ENCODE measurements at places on chromosomes 12 and 14.

DNA sequence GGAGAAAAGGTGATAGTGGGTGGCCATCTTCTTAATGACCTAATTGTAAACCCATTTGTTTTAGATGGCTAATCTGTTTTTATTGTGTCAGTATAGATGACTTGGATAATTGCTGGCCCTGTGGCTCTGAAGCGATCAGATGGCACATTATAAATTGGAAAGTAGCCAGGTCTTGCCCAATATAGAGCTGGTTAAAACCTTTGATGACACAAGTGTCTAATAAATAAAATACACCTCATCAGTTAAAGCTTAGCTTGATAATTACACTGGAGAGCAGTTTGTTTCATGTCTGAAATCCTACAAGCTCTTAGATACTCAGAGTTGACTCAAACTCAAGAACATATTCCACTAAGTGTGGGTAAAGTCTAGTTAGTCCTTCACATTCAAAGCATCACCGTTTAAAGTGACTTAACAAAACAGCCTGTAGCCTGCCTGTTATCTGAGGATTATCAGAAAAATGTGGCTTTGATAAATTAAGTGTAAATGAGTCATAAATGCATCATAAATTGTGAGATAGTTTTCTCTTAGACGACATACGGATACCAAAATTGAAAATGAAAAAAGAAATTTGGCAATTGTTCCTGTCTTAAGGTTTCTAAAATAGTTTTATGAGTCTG is 280.9 kb downstream of the LRIG3 start:
- DNase-seq, result no peak

DNA sequence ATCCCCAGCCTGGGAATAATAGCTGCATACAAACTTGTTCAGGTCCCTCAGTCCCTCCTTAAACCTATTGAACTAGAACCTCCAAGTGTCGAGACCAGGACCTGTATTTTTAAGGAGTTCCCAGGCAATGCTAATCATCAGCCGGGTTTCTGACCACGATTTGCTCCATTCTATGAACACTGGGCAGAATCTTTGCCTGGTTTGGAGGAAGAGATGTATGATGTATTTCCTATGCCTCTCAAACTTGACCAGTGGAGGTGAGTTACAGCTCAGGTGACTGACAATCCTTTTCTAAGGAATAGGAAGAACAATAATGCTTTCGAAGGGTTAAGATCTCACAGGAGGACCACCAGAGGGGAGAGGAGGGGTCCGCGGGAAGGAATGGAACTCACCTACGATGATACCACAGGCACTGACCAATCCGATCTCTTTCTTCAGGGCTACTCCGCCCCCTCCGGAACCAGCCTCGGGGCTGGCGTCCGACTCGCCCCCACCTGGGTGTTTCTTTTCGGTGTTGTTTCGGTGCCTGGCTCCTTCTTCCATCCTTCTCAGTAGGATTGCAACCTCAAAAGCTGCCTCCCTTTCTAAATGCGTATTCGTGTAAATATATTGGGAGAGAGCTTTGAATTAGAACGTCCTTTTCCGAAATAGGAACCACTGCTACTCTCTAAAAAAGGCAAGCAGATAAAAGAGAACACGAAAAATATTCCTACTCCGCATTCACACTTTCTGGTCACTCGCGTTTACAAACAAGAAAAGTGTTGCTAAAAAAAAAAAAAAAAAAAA is 895 bp downstream of the SLC7A8 start:
- peak; percentile 26 for DNase-seq

DNA sequence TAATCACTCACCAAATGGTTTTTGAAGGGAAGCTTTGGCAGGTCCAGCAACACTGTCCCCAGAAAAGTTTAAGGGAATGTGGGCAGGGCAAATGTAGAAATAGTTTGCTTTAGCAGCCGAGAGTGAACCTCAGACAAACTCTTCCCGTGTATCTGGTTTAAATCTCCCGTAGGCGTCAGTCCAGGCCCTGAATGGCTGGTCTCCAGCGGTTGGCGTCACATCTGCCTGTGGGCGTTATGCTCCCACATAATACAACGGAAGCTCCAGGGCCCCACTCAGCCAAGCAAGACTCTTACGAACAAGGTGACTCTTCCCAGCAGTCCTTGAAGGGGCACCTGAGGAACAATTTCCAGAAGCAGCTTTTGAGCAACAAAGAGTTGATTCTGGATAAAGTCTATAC is 942 bp downstream of the ZC2HC1C start:
- DNase-seq, result no peak

DNA sequence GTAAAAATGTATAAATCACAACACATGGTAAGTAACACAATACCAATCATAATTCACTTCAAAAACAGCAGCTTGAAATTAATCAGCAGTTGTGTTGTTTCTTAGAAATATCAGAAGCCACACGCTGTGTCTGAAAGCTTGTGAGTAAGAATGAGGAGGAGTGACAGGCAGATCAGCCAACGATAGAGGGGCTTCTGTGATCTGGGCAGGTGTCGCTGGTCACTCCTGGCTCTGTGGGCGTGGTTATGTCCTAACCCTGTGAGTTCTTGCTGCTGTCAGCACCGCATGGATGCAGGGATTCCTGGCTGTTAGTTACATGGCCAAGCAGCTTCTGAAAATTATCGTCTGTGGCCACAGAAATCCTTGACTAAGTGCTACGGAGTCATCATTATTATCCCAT is 123.4 kb downstream of the SLC25A47 start:
- no peak for DNase-seq

DNA sequence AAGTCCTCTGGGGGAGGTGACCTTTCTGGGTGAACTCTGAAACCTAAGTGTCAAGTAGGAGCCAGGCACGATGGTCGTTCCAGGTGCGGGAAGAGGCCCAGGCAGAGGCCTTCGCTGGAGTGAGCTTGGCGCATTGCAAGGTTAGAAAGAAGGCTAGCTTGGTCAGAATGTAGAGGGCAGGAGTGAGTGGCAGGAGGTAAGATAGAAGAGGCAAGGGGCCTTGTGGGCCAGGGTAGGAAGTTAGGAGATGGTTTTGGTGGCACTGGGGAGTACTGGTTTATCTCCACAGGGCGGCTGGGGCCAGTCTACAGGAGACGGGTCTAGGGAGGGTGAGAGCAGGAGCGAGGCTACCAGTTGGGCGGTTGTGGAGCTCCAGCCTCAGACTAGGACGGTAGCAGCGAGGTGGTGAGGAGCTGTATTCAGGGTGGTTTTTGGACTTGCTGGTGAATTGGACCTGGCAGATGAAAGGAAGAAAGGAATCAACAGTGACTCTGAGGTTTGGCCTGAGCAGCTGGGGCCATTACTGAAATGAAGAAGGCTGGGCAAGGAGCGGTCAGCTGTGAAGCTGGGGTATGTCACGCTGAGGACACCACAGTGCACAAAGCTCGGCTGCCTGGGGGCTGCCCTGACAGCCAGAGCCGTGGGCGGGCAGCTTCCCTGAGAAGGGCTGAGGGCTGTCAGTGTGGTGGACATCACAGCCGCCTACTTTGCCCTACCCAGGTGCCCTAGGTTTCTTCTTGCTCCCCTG is 9.0 kb downstream of the MLXIP start:
- no peak for DNase-seq

- no peak for DNase-seq
Observed at GRCh38 chr14:64654901-64655300, 49.3 kb upstream of the PLEKHG3 start.

DNA sequence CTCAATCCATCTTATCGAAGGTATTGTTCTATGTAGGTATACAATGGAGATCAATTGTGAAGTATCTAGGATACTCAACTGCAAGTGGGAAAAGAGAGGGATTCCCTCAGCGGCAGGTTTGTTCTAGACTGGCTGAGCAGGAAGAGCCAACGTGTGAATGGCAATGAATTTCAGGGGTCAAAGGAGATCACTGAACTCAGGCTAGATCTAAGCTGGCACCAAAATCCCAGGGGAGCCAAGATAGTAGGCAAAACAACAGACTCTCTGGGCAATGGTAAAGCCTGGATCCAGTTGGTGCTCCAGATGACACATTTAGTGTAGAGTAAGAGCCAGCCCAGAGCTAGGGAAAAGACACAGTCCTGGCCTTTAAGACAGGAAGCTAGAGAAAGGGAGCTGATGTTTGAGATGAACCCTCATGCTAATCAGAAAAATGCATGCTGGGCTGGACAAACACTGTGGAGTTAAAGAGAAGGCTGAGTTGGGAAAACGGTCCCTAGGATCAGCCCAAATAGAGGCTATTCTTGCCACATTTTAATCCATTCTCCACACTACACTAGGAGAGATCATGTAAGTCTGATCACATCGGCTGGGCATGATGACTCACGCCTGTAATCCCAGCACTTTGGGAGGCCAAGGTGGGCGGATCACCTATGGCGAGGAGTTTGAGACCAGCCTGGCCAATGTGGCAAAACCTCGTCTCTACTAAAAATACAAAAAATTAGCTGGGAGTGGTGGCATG is 45.6 kb downstream of the EFCAB11 start:
- no peak for DNase-seq

Data from kidney glomerular epithelial cell (primary cell).